ENCODE measurements at places on chromosomes 5 and 9. TPM values are rescaled to one million over a fixed set of nuclear protein-coding genes. Genes with fewer than 3 reads are reported as not detected.
A peak's percentile ranks its signal among the peaks of the same experiment; 100 is the strongest.

PCDHB13 gene
- 4.4 TPM for total RNA-seq

EMB gene
- total RNA-seq = 2.7 TPM

- no peak for DNase-seq
These were observed 1344.4 kb upstream of the WWC1 start for GRCh38 chr5:166947045-166947444.

DNA sequence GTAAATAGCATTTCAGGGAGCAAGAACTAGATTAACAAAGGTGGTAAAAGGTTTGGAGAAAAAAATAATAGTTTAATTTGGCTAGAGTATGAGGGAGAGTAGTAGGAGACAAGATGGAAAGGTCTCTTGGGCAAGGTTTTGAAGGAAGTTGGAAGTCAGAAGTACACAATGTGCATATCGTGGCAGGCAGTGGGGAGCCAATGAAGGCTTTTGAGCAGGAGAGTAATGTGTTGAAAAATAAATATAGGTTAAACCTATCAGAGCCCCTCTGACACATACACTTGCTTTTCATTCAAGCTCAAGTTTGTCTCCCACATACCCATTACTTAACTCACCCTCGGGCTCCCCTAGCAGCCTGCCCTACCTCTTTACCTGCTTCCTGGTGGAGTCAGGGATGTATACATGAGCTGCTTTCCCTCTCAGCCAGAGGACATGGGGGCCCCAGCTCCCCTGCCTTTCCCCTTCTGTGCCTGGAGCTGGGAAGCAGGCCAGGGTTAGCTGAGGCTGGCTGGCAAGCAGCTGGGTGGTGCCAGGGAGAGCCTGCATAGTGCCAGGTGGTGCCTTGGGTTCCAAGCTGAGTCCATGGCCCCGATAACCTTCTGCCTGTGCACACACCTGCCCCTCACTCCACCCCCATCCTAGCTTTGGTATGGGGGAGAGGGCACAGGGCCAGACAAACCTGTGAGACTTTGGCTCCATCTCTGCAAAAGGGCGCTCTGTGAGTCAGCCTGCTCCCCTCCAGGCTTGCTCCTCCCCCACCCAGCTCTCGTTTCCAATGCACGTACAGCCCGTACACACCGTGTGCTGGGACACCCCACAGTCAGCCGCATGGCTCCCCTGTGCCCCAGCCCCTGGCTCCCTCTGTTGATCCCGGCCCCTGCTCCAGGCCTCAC, at the start of gene CA9:
Gene CA9 (plus strand): TSS at position 797 of the 893 bp plus-strand sequence. CDS start 32 bp downstream, at position 829.
- no peak for DNase-seq

- DNase-seq = no peak
These were observed 10.2 kb downstream of the NDUFAF2 start for GRCh38 chr5:60955239-60955638.

- DNase-seq = no peak
These were observed 214.8 kb upstream of the GRIA1 start for GRCh38 chr5:153275695-153276094.

DNA sequence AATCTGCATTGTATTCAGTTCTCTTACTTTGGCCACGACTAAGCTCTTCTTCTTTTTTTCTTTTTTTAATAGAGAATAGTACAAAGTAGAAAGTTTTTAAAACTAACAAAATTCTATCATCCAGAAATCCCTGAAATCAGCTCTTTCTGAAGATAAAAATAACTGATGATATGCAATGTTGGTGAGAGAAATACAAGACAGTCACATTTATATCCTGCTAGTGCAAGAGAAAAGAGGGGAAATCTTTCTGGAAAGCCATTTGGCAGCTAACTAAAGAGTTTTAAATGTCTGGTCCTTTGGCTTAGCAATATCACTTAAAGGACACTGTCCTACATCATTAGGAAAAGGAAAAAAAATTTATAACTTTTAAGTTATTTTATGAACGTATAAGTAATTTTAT, 27.0 kb upstream of the FREM1 start:
- DNase-seq = no peak

GRCh38 chr5:120345947-120346346, 118.2 kb upstream of the PRR16 start:
- DNase-seq = no peak

- peak; percentile 68 for DNase-seq
These were observed 6.9 kb upstream of the SLC12A7 start for GRCh38 chr5:1118738-1119137.

- DNase-seq = no peak
These were observed 16.0 kb downstream of the MVB12B start for GRCh38 chr9:126342621-126343031.

DNA sequence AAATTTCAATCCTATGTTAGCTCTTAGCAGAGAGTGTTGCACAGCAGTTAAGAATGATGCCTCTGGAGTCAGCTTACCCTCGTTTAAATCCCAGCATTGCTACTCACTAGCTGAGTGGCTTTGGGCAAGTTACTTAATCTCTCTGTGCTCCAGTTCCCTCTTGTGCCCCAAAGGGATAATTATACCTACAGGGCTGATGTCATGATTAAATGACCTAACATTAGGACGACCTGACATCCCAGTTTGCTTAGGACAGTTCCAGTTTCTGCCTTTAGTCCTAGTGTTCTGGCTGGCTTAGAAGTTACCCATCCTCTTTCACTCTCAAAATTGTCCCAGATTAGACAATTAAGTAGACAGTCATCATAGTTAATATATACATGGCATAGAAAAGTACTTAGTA, 4.3 kb upstream of the RAI14 start:
- DNase-seq = no peak

GRCh38 chr5:56482363-56482762, 249.2 kb upstream of the ANKRD55 start:
- DNase-seq = no peak

All from ovary (tissue), 10 donors.